ENCODE measurements at places on chromosomes 16 and 17.

DNA sequence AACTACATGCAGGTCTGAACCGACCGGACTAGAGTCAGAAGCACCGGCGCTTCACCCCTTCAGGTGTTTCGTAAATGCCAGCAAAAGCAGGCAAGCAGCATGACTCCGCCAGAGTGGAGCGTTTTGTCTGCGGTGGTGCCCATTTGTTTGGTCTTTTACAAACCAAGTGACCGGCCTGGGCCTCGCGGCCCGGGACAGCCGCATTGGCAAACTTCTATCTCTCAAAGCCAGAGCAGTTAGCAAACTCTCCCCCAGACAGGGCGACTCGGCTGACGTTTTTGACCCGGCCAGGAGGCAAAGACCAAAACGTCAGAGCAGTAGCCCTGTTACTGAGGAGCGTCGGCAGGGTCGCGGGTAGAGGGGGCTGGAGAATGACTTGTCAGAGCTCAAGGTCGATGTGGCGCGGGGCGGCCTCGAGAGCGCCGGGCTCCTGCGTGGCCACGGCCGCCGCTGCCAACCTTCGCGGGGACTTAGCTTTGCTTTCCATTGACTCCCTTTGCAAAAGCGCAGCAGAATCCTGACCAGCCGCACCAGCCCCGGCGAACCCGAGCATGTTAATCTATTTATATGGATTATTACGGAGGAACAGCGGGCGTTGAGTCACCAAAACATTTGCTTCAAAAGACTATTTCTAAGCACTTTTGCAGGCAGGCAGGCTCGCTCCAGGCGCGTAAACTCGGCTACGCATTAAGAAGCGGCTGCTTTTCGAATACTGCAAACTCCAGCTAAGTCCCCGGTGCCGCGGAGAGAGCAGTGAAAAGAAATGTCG, 763 bp upstream of the SOX9 start:
- DNase-seq = no peak

GRCh38 chr17:69175625-69176456, 34.1 kb upstream of the ABCA6 start:
- DNase-seq = no peak

GRCh38 chr16:70529051-70529777, 5.6 kb downstream of the SF3B3 start:
- peak; percentile 9 for DNase-seq

GRCh38 chr17:81381632-81382577, 13.4 kb upstream of the BAHCC1 start:
- DNase-seq = no peak

GRCh38 chr16:73068541-73069401, 20.8 kb upstream of the ZFHX3 start:
- no peak for DNase-seq

DNA sequence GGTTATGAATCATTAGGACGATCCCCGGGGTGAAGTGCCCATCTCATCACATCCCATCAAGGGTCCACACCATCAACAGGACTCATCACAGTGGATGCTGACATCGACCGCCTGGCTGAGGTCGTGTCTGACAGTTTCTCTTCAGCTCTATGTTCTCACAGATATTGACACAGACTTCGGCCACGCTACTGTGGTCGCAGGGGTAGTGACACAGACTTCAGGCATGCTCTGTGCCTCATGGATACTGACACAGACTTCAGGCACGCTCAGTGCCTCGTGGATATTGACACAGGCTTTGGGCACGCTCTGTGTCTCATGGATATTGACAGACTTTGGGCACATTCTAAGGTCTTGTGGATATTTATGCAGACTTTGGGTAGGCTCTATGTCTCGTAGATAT, 50.1 kb downstream of the KLHDC4 start:
- DNase-seq = no peak

DNA sequence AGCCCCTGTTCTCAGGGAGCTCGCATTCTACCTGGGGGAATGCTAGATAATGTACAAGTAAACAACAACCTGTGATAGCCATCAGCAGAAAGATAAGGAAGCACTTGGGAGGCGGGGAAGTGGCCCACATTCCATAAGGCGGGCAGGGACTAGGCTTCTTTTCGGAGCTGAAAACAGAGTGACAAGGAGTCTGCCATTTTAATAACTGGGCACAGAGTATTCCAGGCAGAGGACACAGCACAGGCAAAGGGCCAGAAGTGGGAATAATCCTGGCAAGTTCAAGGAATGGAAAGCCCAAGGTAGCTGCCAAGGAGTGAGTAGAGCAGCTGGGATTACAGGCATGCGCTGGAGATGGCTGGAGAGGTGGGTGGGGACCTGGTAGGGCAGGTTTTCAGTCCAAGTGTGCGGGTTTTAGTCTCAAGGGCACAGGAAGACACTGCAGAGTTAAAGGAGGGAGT, 24.3 kb downstream of the USP43 start:
- no peak for DNase-seq

GRCh38 chr16:77408607-77409006, 26.2 kb downstream of the ADAMTS18 start:
- no peak for DNase-seq

- DNase-seq = no peak
Measured at GRCh38 chr17:73933164-73933766, 270.2 kb upstream of the RPL38 start.

- DNase-seq = no peak
Measured at GRCh38 chr17:79280866-79281572, 206.4 kb downstream of the ENGASE start.

- no peak for DNase-seq
Measured at GRCh38 chr16:27685807-27686206, 135.9 kb downstream of the KATNIP start.

DNA sequence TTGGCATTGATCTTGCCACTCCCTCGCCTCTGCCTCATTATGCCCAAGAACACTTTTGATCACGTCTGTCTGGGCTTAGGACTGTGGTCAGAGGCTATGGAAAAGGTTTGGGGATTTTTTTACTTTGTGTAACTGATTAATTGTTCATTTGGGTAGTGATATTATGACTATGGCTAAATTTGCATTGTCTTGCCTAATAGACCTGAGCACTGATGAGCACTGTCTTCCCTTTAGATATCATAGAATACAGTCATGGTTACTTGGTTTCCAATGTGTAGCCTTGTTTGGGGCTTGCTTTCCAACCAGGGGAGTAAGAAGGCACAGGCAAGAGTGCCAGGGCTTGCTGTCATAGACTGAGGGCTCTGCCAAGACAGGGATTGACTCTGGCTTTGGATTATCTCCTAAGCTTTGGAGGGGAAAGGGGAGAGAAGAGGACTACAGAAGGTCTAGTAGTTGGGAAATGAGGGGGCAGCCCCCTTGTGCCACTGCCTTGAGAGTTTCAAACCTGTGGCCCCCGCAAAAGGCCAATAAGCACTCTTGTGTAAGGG, 13.7 kb downstream of the LIMD2 start:
- no peak for DNase-seq

GRCh38 chr16:29922326-29922725, 3.7 kb downstream of the KCTD13 start:
- no peak for DNase-seq

DNA sequence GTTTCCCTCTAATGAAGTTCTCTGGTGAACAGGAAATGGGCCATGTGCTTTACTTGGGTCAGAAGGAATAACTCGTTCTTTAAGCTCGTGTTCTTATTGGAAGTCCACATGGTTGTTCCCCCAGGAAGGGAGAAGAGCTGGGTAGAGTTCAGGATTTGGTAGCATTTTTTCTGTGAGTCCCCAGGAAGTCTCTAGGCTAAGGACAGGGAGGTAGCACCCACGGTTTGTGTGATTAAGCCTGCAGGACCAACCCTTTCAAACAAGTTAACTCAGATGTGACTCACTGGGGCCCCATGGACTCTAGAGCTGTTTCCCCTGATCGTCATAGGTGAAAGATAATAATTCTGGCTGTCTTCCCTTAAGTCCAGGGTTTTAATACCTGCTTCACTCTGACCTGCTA, 16.4 kb downstream of the SAP30BP start:
- no peak for DNase-seq

DNA sequence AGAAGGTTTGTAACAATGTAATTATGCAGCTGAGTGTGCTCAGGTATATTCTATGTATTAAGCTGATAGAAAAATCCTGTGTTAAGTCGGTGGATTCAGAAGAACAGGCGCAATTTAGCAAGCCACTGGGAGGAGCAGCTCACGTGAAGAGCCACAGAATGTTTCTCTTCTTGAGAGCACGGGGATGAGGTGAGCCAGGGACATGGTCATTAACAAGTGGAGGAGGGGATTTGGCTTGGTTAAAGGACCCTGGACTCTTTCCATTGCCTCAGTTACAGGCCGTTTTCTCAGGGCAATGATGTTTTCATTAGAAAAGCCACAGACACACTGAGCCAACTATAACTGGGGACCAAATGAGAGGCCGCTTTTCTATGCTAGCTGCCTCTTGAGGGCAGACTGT, 178.7 kb downstream of the SNX29 start:
- DNase-seq = no peak

- no peak for DNase-seq
Measured at GRCh38 chr17:42202159-42202558, 7.9 kb upstream of the GHDC start.

- DNase-seq = no peak
Measured at GRCh38 chr16:23771642-23772041, 16.8 kb downstream of the CHP2 start.

DNA sequence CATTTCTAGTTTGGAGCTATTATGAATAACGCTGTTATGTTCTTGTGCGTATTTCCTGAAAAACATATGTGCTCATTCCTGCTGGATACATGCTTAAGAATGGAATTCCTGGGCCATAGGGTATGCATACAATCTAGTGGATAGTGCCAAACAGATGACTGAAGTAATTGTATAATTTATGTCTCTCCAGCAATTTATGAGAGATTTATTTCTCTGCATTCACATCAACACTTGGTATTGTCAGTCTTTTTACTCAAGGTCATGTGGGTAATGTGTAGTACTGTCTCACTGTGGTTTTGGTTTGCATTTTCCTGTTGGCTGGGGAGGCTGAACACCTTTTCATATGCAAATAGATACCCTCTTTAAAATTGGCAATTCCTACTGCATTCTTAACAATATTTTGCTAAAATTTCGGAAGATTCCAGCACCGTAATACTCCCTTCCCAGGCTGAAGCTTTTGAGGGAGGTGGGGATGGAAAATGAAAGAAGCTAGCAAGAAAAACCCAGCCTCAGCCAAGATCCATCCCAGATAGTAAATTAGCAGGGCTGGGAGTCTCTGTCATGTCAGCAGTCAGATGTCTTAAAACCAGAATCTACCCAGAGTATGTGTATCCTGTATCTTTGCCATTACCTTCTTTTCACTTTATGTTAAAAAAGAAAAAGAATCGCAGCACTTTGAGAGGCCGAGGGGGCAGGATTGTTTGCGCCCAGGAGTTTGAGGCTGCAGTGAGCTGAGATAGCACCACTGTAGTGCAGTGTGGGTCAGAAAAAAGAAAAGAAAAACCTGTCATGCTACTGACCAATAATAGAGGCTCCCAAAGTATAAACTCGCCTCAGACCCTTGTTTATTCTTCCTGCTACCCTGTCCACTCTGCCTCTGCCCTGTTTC, 204.9 kb downstream of the LGALS9B start:
- no peak for DNase-seq

DNA sequence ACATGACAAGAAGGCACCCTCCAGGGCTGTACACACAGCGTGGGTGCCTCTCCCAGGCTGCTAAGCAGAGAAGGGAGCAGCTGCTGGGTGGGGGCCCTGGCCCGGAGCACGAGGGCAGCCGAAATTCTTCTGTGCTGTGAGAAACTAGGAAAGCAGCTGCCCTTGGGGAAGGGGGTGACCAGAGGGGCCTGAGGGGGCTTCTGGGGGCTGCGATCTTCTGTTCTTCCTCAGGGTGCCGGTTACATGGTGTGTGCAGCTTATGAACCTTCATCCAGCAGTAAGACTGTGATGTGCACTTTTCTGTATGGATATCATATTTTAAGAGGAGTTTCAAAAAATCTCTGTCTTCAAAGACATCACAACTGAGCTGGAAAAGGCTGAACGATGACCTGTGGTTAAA, 43.2 kb upstream of the METRNL start:
- no peak for DNase-seq

GRCh38 chr17:74637926-74638325, 14.4 kb upstream of the CD300E start:
- DNase-seq = no peak

DNA sequence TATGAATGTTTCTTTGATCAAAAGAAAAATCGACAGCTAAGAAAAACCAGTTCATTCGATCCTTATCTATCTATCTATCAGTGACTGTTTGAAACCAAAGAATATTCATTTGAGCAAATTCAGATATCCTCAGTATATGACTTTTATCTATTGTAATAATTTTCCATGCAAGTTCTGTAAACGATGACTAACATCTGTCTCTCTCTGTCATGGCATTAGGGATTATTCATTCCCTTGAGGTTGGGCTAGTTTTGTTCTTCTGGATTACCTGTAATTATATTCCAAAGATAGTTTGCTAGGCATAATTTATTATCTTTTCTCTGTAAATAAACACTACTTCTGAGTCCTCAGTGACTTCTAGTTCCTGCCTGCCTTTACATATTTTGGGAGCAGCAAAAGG, 497.7 kb upstream of the CDH11 start:
- no peak for DNase-seq

- DNase-seq = no peak
Measured at GRCh38 chr17:4607261-4607741, 23.0 kb downstream of the SMTNL2 start.

DNA sequence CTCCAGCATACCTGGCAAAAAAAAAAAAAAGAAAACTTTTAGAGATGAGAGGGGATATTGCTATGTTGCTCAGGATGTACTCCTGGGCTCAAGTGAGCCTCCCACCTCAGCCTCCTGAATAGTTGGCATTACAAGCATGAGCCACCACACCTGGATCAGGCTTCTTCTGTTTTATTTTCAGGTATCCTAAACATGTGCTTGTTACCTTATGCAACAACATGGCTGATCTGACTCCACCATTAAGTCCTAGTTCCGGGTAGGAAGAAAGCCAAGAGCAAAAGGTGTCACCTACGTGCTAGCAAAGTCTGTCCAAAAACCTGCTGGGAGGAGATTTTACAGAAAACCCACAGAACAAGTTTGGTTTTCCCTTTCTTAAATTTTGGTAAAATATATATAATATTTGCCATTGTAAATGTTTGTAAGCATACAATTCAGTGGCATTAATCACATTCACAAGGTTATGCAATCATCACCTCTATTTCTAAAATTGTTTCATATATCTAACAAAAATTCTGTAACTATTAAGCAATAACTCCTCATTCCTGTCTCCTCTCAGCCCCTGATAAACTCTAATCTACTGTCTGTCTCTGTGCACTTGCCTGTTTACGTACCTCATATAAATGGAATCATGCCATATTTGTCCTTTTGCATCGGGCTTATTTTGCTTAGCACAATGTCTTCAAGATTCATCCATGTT, 9.1 kb upstream of the CACNG3 start:
- no peak for DNase-seq

DNA sequence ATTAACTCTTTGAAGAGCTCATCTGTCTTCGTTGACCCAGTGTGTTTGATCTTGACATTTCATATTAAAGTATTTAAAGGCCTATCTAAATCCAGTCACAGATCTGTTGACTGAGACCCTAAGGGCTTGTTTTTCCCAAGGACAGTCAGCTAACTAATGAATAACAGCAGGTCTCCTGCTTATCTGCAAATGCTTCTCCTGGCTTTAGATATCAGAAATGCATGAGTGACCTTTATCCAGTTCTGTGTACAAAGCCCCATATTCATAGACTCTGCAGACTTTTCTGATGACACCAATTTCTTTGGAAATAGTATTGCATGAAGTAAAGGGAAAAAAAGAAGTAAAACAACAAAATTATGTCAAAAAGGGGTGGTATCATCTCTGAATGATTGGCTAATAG, 70.3 kb downstream of the YPEL2 start:
- DNase-seq = no peak
